ENCODE measurements at places on chromosomes 5 and 9.

DNA sequence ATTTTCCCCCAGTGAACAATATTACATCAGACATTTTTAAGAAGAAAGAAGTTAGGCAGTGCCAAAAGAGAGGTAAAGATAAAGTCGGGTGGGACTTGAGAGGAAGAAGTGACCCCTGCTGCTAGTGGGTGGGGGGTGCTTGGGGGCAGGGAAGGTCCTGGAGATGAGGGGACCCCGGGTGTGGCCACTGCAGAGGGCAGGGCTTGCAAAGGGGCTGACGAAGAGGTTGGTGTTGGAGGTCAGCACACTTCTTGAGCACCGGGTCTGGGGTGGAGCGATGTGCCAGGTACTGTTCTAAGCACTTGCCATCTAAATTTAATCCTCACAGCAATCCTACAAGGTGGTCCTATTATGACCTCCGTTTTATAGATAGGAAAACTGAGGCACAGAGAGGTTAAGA, 62.0 kb downstream of the AMBP start:
- DNase-seq, result no peak

GRCh38 chr5:11777096-11777495, 127.2 kb downstream of the CTNND2 start:
- no peak for DNase-seq

- no peak for DNase-seq
Observed at GRCh38 chr5:132901730-132902129, 28.3 kb downstream of the LEAP2 start.

GRCh38 chr5:41843456-41844370, 26.5 kb downstream of the OXCT1 start:
- DNase-seq, result no peak

DNA sequence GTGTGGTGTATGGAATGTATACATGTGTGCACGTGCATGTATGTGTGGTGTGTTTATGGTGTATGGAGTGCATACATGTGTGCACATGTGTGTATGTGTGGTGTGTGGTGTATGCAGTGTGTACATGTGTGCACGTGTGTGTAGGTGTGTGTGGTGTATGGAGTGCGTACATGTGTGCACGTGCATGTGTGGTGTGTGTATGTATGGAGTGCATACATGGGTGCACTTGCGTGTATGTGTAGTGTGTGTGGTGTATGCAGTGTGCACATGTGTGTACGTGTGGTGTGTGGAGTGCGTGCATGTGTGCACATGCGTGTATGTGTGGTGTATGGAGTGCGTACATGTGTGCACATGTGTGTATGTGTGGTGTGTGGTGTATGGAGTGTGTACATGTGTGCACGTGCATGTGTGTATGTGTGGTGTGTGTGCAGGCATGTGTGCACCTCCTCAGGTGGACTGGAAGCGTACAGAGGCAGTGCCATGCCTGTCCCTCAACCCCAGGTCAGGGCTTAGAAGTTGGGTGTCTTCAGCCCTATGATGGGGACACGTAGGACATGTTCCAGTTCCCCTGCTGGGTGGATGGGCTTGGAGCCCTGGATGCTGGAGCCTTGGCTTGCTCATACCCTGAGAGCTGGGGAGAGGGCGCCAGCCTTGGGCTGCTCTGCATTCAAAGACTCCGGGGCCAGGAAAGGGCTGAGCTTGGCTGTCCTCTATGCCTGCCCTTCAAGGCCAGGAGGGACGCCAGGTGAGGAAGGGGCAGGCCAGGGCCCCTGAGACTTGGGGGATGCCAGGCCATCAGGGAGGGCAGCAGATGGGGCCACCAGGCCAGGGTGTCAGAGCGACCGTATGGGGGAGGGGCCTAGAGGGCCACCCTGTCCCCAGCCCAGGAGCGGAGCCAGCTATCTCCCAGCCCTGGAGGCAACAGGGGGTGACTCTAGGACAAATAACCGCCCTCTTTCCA, 12.2 kb downstream of the MYMK start:
- DNase-seq, result no peak
